Hypothalamus (tissue), 51 donors: ENCODE measurements at places on chromosomes 16 and 17.

DNA sequence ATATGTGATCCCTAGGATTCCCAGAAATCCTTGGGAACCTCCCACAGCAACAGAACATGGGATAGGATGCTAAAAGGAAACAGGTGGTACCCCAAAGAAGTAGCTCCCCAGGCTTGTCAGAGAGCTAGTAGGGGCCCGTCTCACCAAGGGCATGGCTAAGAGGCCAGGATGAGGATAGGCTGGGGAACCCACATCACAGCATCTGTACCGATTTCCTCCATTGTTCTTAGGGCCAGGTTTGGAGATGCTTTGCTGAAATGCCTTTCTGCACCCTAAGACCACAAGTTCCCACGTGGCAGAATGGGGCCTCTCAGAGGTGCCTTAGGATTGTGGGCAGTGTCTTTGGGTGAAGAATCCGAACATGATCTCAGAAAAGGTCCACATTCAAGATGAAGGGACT is 169.5 kb downstream of the HS3ST3B1 start:
- no peak for DNase-seq

- DNase-seq = no peak
These were observed 30.2 kb upstream of the ABCA3 start for GRCh38 chr16:2370721-2371120.

DNA sequence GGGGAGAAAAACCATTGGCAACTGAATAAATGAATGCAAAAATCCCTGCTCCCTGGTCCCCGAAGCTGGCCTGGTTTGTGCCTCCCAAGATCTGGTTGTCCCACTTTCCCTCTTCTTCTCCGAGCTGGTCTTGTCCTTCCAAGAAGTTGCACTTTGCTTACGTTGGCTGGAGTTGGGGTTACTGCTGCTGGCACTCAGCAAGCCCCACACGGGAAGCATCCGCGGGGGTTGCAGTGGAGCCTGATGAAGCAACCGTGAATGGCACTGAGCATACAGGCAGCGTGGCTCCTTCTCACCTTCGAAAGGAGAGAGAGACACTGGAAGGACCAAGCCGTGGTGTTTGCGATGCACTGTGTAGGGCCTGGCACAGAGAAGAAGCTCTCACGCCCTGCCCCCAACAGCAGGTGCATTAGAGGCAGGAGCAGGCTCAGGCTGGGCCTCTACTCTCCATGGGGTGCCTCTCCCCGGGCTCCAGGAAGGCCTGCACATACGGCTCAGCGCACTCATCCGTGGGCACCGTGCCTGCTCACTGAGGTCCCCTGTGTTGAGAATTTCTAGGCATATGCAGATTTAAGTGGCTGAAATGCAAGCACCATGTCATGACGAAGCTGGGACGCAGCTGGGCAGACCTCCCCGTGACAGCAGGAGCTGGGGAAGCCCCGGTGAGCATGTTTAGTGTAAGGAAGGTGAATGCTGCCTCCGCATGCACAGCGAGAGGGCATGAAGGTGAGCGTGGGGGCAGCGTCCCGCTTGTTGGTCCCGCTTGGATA is 12.1 kb downstream of the CA5A start:
- no peak for DNase-seq

GRCh38 chr17:49600949-49601348 is 25.3 kb downstream of the NXPH3 start:
- no peak for DNase-seq

DNA sequence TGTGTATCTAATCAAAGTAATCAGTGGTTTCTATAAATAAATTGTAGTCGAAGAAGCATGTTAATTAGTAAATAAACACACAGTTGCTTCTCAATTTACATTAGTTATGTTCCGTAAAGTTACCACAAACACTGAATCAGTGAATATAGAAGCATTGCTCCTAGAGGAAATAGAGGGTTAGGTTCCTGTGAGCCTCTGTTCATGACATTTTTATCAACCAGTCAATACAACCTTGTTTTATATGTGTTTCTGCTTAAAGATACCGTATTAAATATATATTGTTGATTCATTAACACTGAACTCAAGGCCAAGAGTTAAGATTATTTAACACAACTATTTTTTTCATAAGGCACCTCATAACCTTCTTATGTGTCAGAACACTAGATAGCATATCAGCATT is 134.3 kb downstream of the PPM1E start:
- DNase-seq = no peak

DNA sequence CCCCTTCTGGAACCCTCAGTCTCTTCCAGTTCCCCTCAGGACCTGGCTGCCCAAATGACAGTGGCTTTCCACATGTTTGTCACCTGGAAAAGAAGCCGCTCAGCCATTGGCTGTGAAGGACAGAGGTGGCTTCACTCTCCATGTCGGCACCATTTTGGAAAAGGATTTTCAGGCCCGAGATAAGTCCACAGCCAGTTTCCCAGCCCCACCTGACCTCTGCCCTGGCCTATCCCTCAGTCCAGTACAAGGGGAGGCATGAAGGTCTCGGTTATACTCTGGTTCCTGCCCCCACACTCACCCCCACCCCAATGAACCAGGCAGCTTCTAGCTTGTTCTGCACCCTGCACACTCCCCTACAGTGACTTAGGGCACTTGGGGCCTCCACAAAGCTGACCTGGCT is 15.2 kb downstream of the AOC3 start:
- DNase-seq = no peak

GRCh38 chr16:53743149-53743566 is 39.2 kb downstream of the FTO start:
- DNase-seq = no peak

DNA sequence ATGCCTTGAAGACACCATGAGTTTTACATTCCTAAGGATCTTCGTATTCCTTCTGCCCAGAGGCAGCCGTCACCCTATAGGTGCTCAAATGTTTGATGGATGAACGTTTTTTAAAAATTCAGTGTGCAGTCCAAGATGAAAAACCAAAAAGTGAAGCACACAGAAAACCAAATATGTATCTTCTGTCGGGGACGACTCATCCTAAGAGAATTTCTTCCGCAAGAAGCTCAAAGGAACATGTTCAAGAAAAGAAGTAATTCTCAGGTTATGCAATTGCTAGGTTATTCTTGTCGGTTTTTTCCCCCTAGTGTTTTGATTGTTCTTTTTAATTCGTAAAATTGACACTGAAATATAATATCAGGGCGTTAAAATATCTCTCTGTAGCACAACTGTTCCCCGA is 1.4 kb downstream of the CENPV start:
- no peak for DNase-seq

DNA sequence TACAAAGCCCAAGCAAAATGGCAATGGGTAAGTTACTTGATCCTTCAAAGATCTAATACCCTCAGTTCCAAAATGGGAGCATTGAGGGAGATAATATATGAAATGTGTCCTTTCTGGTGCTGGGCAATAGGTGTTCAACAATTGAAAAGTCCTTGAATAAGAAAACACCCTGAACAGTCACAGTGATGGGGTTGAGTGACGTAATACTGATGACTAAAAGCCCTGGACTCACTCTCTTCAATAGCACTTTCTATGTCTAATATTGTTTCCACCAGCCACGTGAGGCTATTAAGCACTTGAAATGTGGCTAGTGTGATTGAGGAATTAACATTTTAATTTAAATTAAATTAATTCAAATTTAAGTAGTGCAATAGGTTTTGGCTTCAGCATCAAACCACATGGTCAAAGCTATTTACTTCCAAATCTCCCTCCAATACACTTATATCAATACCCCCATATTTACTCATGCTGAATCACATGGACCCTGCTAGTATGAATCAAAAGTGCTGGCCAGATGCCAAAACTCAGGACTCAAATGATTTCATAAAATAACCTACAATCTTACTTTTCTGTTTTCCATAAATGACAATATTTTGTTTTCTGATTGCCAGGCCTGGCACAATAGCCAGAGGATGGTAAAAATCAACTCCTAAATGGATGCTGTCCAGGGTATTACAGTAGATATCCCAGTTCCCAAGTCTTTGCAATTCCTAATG is 516.2 kb downstream of the HAPSTR1 start:
- DNase-seq = no peak

GRCh38 chr16:64841071-64841470 is 280.8 kb downstream of the CDH11 start:
- no peak for DNase-seq

DNA sequence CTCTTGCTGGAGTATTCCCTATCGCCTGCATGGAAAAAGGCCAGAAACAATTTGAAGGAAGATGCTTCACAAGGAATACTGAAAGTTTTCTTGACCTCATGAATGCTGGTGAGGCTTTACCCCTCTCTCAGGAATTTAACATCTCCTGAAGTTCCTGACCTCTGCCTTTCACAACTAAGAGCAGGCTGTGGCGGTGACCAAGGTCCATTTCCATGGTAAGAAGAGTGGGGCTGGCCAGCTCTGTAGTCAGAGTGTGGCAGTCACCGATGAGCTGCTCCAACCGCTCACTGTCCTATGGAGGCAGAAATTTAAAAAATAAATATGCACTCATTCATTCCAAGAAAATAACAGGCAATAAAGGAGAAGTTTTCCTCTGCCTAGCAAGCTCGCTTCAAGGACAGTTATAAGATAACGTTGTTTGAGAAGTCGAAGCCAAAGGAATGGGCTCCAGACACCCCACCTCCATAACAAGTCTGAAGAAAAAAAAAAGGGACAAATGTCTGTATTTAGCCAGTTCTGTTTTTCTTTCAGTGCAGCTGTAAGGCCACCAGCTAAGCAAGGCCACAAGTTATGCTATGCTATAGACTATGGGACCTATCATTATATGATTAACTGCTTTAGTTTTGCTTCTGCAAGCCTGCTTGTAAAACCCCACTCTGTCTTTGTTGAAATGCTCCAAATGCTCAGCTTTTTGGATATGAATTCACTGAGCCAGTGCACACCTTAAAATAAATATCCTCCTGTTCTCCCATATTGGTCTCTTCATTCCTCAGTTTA is 6.0 kb upstream of the CCL4L2 start:
- no peak for DNase-seq

DNA sequence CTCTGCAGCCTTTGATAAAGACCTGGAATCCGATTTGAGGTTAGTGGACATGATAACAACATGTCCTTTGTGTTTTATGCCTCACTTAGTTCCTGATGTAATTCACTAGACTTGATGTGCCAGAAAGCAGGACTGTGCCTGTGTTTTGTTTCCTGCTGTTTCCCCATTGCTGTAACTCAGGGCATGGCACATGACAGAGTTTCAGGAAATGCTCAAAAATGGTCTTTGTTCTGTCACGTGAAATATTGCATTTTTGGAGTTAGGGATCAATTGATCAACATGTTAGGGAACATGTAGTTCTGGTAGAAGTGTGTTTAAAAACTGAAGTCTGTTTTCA is 32.8 kb downstream of the DHX38 start:
- no peak for DNase-seq

DNA sequence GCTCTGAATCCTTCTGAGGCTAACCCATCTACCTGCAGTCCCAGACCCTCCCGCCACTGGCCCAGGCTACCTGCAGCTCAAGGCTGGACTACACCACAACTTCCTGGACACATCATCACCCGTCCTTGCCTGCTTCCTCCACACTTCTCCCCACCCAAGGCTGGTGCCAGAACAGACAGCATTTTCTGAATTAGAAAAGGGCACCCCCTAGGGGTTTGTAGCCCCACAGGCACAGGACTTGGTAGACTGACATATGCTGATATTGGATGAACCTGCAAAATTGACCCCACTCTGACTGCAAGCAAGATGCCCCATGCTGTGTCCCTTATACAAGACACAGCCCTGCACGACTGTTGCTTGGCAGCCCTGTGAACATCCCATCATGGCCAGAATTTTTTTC is 271.5 kb upstream of the C16orf82 start:
- DNase-seq = no peak

GRCh38 chr16:84088695-84089395 is 27.9 kb downstream of the MBTPS1 start:
- DNase-seq = no peak

DNA sequence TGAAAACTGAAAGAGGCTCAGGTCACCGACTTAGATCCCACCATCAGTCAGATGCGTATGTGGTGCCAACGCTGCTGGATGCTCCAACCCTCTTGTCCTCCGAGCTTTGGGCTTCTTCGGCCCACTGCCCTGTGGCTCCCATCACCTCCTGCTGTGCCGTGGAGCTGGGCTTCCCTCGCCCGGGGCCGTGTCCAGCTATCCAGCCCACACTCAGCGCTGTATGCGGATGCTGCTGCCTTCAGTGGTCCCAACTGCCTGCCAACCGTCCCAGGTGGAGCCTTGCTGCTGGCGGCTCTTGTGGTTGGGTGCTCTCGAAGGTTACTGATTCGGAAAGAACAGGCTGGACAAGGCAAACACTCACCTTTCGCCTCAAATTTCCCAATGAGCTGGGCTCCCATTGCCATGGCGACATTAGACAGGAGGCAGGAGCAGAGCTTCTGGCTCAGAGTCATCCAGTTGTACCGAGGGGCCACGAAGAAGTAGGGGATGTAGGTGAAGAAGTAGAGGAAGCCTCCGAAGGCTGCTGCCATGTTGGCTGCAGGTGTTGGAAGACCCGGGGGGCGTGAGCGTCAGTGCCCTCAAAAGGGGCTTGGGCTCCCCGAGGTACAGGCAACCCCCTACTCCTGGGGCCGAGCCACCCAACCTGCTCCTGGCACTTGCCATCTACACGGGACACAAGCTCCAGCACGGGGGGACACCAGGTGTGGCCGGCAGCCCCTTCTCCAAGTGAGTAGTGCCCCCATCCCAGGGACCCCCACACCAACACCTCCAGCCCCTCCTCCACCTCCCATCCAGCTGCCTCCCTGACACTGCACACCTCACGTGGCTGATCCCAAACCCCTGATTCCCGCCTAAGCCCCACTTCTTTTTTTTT is 32.2 kb downstream of the ABCA3 start:
- no peak for DNase-seq

DNA sequence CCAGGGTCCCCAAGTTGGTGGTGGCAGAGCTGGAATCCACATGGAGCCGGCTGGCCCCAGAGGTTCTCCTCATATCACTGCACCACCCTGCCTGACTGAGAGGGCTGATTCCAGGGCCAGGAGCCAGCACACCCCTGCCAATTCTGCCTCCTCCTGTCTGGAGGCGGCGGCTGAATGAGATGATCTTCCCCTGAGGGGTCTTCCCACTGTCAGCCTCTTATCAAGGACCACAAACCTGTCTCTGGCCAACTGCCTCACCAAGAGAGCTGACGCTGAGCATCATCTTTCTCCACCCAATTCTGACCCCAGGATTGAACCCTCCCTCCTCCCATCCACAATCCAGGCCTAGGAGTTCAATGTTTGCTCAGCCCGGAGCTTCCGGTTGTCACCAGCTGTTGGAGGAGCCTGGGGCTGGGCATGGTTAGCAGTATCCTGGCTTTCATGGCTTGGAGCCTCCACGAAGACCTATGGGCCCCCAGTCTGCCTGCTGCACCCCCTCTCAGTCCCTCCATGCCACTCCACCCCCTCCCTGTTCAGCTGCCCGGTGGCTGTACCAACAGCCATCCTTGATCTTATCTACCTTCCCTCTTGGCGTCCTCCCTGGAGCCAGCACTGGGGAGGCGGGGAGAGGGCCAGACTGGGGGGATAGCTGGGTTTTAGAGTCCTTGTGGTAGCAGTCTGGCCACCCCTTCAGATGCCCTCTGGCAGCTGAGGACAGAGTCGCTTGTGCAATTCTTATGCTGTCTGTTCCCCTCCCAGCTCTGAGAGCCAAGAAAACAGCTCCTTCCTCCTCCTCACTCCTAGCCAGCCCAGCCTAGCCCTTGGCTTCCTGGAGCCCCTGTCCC is 25.6 kb downstream of the ABCC3 start:
- no peak for DNase-seq

- DNase-seq = no peak
These were observed 33.8 kb upstream of the CCL22 start for GRCh38 chr16:57324749-57325148.

- DNase-seq = no peak
These were observed 2.2 kb downstream of the GALNS start for GRCh38 chr16:88854306-88855111.
